H4 (cell line): ENCODE measurements at places on chromosomes 3 and 15.
A peak's percentile ranks its signal among the peaks of the same experiment; 100 is the strongest.

DNA sequence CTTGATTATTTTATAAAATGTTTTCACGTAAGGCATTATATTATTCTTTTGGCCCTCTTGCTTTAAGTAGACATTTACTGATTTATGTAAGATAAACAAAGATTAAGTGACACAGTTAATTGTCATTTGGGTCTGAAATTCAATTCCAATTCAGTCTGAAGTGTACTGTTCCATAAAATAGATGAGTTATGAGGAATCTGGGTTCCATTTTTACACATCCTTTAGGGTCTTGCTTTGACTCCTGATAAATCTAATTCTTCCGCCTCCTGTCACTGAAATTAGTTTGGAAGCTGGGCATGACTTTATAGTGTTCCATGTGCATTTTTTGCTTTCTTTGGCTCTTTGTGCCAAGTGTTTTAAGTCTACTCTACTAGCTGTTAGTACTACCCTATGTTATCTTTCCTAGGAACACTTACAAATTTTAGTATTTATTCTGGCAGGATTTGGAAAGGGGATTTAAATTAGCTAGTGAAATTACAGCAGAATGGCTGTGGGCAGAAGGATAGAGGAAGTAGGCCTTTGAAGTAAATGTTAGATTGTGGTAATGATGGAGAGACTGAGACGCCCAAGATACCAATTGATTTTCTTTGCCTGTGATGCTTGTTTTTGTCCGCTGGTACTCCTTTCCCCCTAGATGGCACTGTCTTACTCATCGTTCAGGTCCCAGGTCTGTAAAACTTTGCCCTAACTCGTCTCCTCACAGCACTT lies 14.3 kb downstream of the ARL8B start:
- no peak for DNase-seq

- DNase-seq, result no peak
Observed at GRCh38 chr3:15097891-15098290, 1.1 kb downstream of the RBSN start.

GRCh38 chr15:39269821-39270220 lies 311.1 kb upstream of the THBS1 start:
- no peak for DNase-seq

DNA sequence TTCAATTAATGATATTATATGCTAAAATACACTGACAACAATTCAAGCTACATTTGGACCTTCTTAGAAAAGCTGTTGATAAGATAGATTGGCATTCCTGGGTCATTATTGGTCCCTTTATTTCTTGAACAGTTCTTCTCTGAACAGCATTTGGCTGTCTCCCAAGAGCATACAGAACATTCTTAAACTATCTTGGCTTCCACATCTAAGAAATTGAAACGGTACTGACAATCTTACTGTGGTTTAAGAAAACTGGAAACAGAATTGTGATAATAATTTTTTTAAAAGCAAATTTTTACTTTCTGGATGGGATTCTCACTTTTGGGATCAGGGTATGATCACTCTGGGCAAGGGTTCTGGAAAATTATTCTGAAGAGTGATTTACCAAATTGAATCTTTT lies 161.7 kb upstream of the ZNF385D start:
- DNase-seq, result no peak

DNA sequence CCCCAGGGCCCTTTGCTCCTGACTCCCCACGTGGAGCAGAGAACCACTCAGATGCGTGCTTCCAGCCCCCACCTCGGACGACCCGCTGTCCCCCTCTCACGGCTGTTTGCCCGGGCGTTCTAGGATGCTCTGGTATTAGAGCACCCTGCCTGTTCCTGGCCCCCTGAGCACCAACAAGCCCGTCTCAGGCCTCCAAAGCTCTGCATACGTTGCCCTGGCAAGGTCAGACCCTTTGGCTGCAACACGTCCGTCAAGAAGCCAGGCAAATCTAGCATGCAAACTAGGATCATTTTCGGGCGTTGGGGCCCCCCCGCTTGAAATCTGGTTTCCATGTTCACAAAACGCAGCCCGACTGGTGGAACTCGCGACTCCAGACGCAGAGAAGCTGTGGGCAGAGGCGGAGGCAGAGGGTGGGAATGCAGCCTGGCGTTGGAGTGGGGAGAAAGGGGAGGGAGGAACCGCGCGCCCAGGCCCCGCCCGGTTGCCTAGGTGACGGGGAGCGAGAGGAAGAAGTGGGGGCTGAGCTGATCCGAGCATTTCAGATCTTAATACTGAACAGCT lies 86.2 kb upstream of the PIAS1 start:
- DNase-seq, result peak; percentile 57

DNA sequence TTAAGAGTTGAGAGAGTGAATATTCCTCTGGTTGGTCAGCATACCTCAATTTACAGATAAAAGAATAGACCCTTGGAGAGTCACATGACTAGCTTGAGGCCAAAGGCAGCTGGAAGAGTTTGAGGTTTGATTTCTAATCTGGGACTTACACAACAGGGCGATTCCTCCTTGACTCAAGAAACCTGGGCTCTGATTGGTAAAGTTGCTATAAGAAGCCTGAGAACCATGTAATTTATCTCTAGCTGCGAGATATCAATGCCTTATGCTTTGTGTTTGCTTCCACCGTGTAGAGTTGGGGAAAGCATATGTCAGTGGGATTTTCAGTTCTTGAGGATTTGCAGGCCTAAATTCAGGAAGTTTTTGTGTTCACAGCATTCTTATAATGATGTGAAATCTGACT lies 206.0 kb downstream of the KLHL25 start:
- DNase-seq, result no peak

DNA sequence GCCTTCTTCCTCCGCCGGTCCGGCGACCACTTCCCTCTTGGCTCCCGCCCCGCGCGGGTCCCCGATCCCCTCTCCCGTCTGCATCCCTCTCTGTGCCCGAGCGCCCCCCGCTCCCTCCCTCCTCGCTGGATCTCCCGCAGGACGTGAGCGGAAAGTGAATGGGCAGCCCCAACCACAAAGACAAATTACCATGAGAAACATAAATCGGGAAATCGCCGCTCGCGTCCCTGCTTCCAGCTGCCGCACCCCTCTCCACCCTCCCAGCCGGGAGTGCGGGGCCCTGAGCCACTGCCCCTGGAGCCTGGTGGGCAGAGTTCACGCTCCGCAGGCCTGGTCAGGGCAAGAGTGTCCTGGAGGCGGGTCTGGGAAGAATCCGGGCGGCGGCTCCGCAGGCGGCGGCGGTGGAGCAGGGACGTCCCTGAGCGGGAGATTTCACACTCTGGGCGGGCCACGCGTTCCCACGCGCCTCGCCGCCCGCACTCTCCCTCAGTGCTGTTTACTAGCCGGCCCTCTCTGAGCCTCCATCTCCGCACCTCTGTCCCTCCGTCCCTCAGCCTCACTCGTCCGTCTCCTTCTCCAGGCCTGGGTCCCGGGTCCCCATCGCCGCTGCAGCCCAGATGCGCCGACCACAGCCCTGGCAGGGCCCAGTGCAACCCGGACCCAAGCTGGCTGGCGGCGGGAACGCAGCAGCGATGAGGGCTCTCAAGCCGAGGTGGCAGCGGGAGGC lies 835 bp downstream of the SEMA5B start:
- no peak for DNase-seq

DNA sequence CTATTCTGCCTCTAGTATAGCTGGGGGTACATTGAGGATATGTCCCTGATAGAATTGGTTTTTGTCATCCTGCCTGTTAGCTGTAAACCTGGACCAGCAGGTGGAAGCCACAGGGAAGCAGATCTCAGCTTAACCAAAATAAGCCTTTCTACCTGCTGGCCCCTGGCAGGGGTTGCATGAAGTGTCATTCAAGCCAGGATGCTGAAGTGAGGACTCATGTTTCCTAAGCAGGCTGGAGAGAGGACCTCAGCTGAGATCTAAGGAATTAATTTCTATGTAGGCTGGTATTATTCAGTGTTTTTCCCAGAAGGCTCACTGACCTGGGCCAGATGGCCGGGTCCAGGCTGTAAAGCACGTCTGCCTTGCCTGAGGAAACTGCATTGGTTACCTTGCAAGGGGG lies 128.9 kb downstream of the MEGF11 start:
- DNase-seq, result no peak
